ENCODE measurements at places on chromosomes 16 and 17.

DNA sequence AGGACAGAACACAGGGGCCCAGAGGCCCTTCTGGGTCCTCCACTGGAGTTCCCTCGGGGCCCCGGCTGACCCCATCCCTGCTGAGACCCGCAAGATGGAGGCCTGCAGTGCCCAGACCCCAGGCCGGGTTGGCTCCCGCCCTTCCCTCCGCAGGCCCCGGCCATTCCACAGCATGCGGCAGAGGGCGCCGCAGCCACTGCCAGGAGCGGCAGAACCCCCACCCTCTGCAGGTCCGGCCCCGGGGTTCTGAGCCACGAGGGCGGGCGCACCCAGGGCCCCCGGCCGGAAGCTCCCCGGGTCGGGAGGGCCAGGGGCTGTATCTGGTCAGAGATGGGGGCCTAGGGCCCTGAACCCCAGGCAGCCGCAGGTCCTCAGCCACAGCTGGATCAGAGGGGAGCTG is 2.4 kb upstream of the PERCC1 start:
- DNase-seq, result peak; percentile 36

- peak; percentile 47 for DNase-seq
Measured at GRCh38 chr16:50681021-50681885, at the start of gene SNX20. SNX20 (minus strand) TSS chr16:50681312; CDS start chr16:50677526, 3,786 bp downstream.

- DNase-seq, result no peak
Measured at GRCh38 chr17:81586096-81586495, 33.9 kb upstream of the FAAP100 start.

GRCh38 chr16:58026139-58026704 is 668 bp downstream of the MMP15 start:
- no peak for DNase-seq

DNA sequence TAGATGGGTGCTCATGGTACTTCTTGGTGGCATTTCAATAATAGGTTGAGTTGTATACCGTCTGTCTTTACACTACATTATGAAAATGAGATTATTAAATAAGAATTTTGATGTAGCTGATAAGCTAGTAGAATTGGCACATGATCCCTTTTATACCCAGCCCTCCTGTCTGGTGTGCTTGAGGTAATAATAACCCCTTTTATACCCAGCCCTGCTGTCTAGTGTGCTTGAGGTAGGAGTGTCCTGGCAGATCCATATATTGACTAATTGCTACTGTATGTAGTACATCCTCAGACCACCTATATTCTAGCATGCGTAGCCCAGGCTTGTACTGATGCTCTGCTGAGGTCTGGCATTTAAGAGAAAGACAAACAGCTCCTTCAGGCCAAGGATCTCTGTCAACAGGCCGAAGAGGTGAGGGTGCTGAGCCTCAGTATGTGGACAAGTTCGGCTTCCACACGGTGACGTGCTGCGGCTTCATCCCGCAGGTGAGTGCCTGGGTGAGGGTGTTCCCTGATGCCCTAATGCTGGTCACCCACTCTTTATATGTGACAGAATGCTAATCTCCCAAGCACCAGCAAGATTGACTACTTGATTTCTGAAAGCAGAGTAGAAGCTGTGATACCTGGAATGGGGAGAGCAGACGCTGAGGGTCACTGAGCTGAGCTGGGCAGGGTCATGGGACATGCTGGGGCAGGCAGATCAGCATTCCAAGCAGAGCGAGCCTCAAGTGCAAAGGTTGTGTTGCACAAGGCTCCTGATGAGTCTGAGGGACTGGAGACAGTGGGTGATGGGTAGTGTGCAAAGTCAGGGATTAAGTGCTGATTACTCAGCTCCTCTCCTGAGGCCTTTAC is 5.7 kb downstream of the FN3K start:
- no peak for DNase-seq

DNA sequence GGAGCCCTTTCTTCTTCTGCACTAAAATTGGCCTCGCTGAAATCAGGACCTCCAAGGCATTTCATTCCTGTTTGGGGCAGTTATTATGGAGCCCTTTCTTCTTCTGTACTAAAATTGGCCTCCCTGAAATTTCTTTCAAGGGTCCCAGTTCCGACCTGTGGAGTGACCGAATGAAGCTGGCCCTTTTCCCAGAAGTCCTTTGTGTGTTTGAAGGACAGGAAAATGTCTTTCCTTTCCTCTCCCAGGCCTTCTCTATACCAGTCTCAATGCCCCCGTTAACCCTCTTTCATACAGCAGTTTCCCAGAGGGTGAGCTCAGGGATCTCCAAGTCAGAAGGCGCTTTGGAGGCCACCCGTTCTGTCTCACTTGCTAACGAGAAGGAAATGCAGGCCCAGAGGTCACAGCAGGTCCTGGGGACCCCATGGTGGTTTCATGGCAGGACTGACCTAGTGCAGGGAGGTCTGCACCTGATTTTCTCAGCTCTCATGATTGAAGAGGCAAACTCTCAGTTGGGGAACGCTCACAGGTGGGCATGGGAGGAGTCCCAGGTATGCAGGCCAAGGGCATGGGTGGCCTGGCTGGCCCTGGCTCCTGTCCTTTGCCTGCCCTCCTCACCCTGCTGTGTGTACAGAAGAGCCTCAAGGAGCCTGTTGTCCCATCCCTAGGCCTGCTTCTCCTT is 37.1 kb upstream of the DOC2B start:
- DNase-seq, result no peak

- peak; percentile 69 for DNase-seq
Measured at GRCh38 chr17:40314584-40314956, 5.6 kb downstream of the RARA start.

GRCh38 chr17:63450551-63450950 is 4.4 kb upstream of the CYB561 start:
- DNase-seq, result no peak

DNA sequence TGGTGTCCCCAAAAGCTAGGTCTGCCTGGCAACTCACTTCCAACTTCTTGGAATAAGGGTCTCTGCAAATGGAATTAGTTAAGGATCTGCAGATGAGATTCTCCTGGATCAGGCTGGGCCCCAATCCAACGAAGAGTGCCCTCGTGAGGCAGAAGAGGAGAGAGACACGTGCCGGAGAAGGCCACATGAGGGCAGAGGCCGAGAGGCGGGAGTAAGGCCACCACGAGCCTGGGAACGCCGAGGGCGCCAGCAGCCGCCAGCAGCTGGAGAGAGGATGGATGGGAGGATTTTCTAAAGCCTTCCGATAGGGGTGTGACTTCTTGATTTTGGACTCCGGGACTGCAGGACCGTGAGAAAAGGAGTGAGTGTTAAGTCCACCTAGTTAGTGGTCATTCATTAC is 76.3 kb downstream of the JPH3 start:
- DNase-seq, result no peak

DNA sequence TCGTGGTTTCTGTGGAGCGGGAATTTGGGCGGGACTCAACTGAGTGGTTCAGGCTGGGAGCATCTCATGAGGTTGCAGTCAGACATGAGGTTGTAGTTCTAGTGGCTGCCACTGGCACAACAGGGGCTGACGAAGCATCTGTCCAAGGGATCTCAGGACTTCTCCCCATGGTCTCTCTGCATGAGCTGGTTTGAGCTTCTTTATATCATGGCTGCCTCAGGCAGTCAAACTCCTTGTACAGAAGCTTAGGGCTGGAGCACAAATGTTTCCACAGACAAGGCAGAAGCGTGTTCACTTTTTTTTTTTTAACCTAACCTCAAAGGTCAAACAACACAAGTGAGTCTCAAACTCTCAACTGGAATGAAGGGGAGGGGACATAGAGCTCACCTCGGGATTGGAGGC is 243.3 kb downstream of the MSI2 start:
- DNase-seq, result no peak

DNA sequence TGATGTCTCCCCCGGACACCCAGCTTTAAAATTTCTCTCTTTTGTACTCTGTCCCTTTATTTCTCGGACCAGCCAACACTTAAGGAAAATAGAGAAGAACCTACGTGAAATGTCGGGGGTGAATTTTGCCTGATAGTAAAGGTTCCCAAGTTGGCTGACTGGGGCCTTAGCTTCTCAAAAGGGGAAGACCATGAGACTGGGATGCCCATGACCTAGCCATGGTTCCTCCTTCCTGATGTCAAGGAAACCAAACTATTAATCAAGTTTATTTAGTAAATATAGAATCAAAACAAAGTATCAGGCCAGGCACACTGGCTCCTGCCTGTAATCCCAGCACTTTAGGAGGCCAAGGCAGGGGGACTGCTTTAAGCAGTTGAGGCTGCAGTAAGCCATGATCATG is 2.4 kb upstream of the EIF1 start:
- DNase-seq, result no peak

- no peak for DNase-seq
Measured at GRCh38 chr17:45732926-45733505, 51.1 kb upstream of the CRHR1 start.

- DNase-seq, result no peak
Measured at GRCh38 chr17:63120406-63120805, 154.4 kb downstream of the TANC2 start.

DNA sequence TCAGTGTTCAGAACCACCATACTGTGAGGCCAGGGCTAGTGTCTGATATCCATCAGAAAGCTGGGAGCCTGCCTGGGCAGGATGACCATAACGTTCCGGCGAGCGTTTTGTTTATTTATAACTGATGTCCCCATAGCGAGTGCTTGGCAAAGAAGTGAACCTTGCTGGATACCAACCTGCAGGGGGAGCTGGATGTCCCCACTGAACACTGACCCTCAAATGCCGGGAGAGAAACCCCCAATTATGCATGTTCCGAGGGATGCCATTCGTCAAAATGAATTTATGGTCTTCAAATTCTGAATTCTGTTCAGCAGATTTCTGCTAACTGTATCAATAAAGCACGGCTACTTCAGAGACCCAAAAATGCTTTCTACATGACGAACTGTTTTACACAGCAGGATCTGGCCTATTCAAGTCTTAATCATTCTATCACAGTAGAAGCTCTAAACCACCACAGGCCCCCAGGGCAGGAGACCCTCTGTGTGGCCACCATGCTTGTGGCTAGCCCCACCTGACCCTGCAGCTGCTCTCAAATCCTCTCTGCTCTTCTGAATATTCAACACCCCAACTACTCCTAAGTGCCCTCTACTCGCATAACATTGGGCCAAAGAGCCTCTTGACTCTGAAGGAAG is 15.2 kb downstream of the MED24 start:
- DNase-seq, result no peak

GRCh38 chr17:6667516-6667915 is 16.0 kb downstream of the C17orf100 start:
- no peak for DNase-seq

GRCh38 chr17:10798332-10798749 is 5.6 kb downstream of the TMEM238L start:
- no peak for DNase-seq

- DNase-seq, result peak; percentile 43
Measured at GRCh38 chr16:87062569-87063442, 254.4 kb downstream of the C16orf95 start.

GRCh38 chr16:6374821-6375220 is 957.8 kb upstream of the RBFOX1 start:
- no peak for DNase-seq

- DNase-seq, result no peak
Measured at GRCh38 chr17:44602390-44602789, 45.1 kb downstream of the FZD2 start.

- DNase-seq, result no peak
Measured at GRCh38 chr17:39813631-39814030, 50.5 kb downstream of the IKZF3 start.

- no peak for DNase-seq
Measured at GRCh38 chr16:56336071-56336688, 89.2 kb downstream of the AMFR start.

GRCh38 chr17:45115871-45116270 is 16.4 kb downstream of the PLCD3 start:
- no peak for DNase-seq

DNA sequence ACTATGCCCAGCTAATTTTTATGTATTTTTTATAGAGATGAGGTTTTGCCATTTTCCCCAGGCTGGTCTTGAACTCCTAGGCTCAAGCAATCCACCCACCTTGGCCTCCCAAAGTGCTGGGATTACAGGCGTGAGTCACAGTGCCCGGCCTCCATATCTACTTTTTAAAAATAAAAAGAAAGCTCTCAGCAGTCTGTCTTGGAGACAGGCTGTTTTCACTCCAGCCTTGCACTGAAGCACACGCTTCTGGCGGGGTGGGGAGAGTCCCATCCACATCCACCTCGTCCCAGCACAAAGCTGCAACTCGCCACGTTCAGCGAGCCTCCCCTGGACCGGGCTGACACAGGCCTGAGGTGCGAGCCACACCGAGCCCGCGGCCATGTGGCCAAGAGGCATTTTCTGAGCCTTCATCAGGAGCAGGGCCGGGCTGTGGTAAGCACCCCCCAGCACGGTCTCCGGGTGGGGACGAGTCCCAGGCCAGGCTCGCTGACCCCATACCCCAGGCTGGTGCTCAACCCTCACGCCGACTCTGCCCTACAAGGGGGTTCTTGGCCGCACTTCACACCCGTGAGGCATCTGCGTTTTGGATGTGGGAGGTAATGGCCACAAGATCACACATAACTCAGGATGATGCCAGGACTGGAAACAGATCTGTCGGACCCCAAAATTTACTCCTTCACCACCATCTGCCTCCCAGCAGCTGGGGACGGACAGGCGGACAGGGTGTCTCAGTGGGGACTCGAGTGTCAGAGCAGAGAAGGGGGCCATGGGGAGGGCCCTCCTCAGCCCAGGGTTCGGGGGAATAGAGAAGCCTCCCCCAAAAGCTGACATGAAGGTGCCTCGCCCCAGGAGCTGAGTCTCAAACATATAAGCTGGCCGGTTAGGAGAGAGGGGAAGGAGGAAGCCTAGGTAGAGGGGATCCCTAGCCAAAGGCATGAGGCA is 28.6 kb downstream of the TBC1D16 start:
- no peak for DNase-seq

DNA sequence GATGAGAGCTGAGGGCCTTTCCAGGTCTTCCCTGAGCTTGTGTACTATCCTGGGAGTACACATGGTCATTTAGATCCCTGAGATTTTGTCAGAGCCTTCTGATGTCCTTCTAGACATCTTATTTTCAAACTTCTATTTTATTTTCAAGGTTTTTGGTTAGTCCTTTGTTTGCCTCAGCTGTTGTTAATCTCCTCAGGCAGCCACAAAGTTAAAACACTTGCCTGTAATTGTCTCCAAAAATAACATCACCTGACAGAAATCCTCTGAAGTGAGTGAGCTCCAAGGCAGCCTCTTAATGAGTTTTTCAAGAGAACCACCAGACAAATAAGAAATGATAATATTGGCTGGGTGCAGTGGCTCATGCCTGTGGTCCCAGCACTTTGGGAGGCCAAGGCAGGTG is 43.8 kb upstream of the CPHXL start:
- no peak for DNase-seq

DNA sequence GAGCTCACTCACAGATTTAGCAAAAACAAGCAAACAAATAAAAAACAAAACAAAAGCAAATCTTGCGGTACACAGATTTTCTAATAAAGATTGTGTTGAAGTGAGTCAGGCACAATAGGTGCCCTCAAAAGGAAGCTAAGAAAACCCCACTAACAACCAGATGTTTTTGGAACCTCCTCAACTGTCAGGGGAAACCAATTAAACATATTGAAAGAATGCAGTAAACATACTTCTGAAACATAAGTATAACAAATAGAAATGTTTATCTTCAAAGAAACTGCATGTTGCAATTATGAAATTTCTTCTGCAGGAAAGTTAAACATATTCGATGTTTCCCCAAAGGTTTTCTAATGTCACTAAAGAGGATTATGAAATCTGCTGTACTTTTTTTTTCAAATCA is 110.5 kb upstream of the CORO6 start:
- DNase-seq, result no peak

GRCh38 chr17:46950997-46951621 is 27.9 kb downstream of the RPRML start:
- no peak for DNase-seq

GRCh38 chr16:67112591-67113399 is 3.1 kb downstream of the PHAF1 start:
- DNase-seq, result no peak

GRCh38 chr17:75288359-75288758 is 874 bp downstream of the SLC25A19 start:
- no peak for DNase-seq

Data from stimulated activated CD4-positive, alpha-beta T cell treated with anti-CD3 and anti-CD28 coated beads, Interleukin-12 subunit alpha, Interleukin-12 subunit beta, amount 100 ng/mL, for 48 hours (primary cell).